ENCODE measurements at places on chromosomes 7 and 10.

DNA sequence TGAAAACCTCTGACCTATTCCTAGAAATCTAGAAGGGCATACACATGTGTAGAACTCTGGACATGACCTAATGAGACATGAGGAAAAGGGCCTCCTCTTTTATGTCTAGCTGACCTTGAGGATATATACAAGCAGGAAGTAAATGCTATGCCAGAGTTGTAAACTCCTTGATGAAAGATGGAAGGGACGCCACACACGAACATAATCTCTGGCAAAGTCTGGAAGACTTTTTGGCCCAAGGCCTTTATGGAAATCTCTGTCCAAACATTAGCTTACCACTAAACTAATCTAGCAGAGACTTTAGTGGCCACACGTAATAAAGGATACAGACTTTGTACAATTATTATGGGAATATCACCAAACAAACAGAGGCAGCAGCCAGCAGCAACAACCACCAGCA is 138.1 kb upstream of the THSD7A start:
- no peak for DNase-seq

DNA sequence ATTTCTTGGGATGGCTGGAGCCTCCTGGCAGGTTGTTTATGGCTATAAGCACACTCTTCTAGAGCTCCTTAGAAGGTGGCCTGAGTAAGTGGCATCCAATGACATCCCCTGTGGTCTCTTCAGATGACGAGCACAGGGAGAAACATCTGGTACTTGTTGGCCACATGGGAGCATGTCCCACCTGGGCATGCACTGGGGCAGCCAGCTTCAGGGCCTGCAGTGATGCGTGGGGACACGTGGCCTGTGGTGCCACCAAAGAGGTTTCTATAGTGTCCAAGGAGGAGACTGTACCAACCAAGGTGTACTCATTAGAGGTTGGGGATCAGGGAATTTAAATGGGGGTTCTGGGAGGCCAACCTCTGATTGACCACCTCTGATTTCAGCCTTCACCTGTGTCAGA is 125.5 kb downstream of the TRIL start:
- DNase-seq, result no peak

GRCh38 chr7:108503112-108504026 is 22.6 kb downstream of the PNPLA8 start:
- no peak for DNase-seq

GRCh38 chr10:4006051-4006450 is 221.0 kb upstream of the KLF6 start:
- DNase-seq, result no peak

GRCh38 chr7:45278763-45279398 is 121.3 kb downstream of the RAMP3 start:
- no peak for DNase-seq

GRCh38 chr10:36675458-36675880 is 449.9 kb upstream of the ANKRD30A start:
- DNase-seq, result no peak

GRCh38 chr10:93364966-93365365 is 117.2 kb downstream of the MYOF start:
- DNase-seq, result no peak

DNA sequence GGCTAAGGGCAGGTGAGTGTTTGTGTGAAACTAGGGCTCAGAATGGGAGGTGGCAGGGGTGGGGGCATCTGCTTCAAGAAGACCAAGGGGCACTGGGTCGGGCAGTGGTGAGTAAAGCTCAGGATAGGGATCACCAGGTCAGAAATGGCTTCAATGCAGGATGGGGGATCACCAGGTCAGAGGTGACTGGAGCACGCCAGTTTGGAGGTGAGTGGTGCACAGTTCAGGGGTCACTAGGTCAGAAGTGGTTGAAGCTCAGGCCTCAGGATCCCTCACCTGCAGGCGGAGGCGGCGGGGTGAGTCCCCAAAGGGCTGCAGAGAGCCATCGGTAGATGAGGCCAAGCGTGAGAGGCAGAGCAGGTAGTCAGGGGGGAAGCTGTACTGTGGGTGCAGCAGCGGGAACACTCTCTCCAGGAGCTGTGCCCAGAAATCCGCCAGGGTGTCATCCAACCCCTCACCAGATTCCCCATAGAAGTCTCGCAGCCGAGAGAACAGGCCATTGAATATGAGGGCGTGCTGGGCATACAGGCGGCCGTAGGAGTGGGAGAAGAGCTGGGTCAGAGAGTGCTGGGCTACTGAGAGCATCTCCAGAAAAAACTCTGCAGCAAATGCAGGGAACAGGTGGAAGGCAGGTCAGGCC is 1.8 kb downstream of the GPC2 start:
- DNase-seq, result no peak

DNA sequence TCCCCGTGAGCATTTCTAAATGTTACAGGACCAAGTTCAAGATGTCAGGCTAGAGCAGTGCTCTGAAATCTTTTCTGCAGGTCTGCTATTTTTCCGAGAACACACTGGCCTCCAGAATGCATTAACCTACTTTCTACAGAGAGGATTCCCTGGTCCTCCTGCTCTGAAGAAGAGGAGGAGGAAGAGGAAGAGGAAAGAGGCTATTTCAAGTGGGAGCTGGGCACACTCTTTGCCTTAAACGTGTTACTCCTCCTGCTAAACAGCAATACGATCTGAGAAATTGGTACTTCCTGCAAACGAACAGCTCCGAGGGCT is 157.4 kb downstream of the FRMD4A start:
- DNase-seq, result no peak

DNA sequence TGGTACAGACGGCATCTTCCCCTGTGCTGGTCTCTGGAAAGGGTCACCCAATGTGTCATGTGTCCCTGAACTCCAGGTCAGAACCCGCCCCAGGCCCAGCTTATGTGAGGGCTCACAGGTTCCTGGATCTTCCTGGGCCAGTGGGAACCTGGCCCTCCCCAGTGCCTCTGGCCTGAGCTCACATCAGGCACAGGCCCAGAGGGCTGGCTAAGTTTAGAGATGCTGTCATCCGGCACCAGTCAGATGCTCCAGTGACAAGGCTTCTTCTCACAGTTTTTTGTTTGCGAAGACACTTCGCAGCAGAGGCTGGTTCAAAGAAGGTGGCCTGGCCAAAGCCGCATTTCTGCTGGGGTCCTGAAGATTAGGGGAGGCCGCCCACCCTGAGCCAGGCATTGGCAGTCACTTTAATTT is 11.8 kb downstream of the CAMK2B start:
- DNase-seq, result no peak

DNA sequence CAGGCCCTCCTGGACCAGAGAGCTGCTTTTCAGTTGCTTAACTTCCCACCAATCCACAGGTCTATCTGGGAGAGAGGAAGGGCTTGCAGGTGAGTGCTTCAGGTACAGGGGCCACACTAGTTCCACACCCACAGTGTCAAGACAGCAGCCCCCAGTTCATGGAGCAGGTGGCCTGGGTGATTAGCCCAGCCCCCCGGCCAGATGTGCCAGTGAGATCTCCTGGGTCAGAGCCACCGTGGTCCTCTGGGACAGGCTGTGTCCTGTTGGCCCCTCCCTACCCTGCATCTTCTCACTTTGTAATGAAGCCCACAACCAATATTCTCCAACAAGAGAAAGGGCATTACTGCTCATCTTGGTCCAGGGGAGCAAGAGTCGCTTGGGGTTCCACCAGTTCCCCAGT is 30.6 kb downstream of the DRGX start:
- no peak for DNase-seq

Data from GM12891 (cell line).